Motor neuron (in vitro differentiated cells): ENCODE measurements at places on chromosomes 7 and 10. TPM values are rescaled to one million over a fixed set of nuclear protein-coding genes. Genes with fewer than 3 reads are reported as not detected.

The CALML5 gene
- 0.47 TPM in 1 of 2 replicates, not detected in the other for total RNA-seq

The C10orf62 gene
- total RNA-seq, result 0.31 TPM in 1 of 2 replicates, not detected in the other

The CFAP69 gene
- total RNA-seq, result 3.8 and 8.4 TPM in 2 replicates

The GATA3 gene
- total RNA-seq, result 1.5 and 1.9 TPM in 2 replicates

The TMEM254 gene
- 15.7 and 17.0 TPM in 2 replicates for total RNA-seq

The CC2D2B gene
- total RNA-seq, result 0.38 and 1.3 TPM in 2 replicates

The ABCB4 gene
- total RNA-seq, result 0.60 and 0.81 TPM in 2 replicates

The PON1 gene
- 0.37 and 0.57 TPM in 2 replicates for total RNA-seq

The SGCE gene
- 1.3 and 1.6 TPM in 2 replicates for total RNA-seq

The HYCC1 gene
- total RNA-seq, result 35.4 and 35.9 TPM in 2 replicates

The ZNF25 gene
- 6.7 and 7.7 TPM in 2 replicates for total RNA-seq

The FXYD4 gene
- 0.29 TPM in 1 of 2 replicates, not detected in the other for total RNA-seq

The MYL7 gene
- not detected in 2 replicates for total RNA-seq

The FZD1 gene
- total RNA-seq, result 3.4 and 3.8 TPM in 2 replicates

The IKZF1 gene
- total RNA-seq, result 0.22 TPM in 1 of 2 replicates, not detected in the other

The DENND2A gene
- total RNA-seq, result 21.8 and 22.3 TPM in 2 replicates

The PHYHIPL gene
- total RNA-seq, result 32.1 and 36.4 TPM in 2 replicates

The OR2A42 gene
- total RNA-seq, result 0.14 TPM in 1 of 2 replicates, not detected in the other

The TAS2R5 gene
- total RNA-seq, result 1.5 and 1.8 TPM in 2 replicates

The CLRN3 gene
- not detected in 2 replicates for total RNA-seq

The AKR1C2 gene
- total RNA-seq, result 43.6 and 49.5 TPM in 2 replicates

The NEUROD6 gene
- 0.31 TPM in 1 of 2 replicates, not detected in the other for total RNA-seq

The ZMYND11 gene
- total RNA-seq, result 27.8 and 30.4 TPM in 2 replicates
